ENCODE measurements at places on chromosomes 12 and 14. TPM values are rescaled to one million over a fixed set of nuclear protein-coding genes. Genes with fewer than 3 reads are reported as not detected.

The EIF5 gene
- 122 TPM for total RNA-seq

The VWF gene
- total RNA-seq = 9.7 TPM

The SERPINA6 gene
- total RNA-seq = not detected

The TEP1 gene
- total RNA-seq = 8.4 TPM

The ZDHHC22 gene
- 12.0 TPM for total RNA-seq

The HNF1A gene
- total RNA-seq = not detected

The WNT1 gene
- not detected for total RNA-seq

The DCN gene
- 46.3 TPM for total RNA-seq
